Upper lobe of right lung (tissue), 1 donor: ENCODE measurements at places on chromosomes 3 and 15. TPM values are rescaled to one million over a fixed set of nuclear protein-coding genes. Genes with fewer than 3 reads are reported as not detected.

DNA sequence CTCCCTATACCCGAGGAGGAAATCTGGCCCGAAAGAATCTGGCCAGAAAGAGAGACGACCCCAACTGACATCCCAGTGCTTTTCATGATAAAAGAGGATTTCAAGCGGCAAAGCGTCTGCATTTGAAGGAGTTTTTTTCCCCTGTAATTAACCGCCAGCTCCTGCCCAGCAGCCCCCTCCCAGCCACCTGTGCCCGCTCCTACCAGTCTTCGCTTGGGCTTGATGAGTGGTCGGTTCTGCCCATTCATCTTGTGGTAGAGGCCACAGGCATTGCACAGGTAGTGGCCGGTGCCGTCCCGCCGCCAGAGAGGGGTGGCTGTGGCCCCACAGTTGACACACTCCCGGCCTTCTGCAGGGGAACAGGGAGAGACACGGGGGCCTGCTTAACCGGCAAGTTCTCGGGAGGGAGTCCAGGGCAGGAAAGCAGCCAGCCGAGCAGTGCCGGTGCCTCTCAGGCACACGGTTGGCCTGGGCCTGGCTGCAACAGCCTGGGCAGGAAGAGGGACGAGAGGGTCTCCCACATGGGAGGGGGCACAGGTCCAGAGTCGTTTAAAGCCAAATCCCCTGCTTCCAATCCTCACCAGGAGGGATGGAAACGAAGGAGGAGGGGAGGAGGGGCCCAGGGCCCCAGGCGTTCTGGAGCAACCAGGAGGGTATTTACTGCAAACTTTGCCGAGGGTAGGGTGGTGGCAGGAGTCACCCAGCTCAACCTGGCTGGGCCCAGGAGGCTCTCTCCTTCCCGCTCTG is 9.2 kb downstream of the GATA2 start:
- H3K4me1 ChIP-seq, result peaks cover 31% of the 10 kb centered on the region
- H3K36me3 ChIP-seq, result no peaks in the 10 kb centered on the region
- peaks cover 95% of the 10 kb centered on the region for H3K27me3 ChIP-seq
- no peak for DNase-seq
- peak overlapping the region; percentile 60 for H3K4me3 ChIP-seq
- H3K27ac ChIP-seq, result peak overlapping the region; percentile 85

DNA sequence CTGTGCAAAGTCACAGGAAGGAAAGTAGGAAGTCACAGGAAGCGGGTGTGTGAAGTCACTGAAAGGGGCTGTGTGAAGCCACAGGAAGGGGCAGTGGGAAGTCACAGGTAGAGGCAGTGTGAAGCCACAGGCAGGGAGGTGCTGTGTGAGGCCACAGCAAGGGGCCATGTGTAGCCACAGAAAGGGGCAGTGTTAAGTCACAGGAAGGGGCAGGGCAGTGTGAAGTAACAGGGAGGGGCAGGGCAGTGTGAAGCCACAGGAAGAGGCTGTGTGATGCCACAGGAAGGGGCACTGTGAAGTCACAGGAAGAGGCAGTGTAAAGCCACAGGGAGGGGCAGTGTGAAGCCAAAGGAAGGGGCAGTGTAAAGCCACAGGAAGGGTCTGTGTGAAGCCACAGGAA is 36.5 kb downstream of the GASK1A start:
- no peaks in the 10 kb centered on the region for H3K27me3 ChIP-seq
- H3K36me3 ChIP-seq, result no peaks in the 10 kb centered on the region
- DNase-seq, result no peak
- no peak overlapping the region for H3K4me3 ChIP-seq
- no peak overlapping the region for H3K27ac ChIP-seq

The ACP3 gene
- 11.5 TPM for total RNA-seq

The SLC6A11 gene
- total RNA-seq, result 0.17 TPM

DNA sequence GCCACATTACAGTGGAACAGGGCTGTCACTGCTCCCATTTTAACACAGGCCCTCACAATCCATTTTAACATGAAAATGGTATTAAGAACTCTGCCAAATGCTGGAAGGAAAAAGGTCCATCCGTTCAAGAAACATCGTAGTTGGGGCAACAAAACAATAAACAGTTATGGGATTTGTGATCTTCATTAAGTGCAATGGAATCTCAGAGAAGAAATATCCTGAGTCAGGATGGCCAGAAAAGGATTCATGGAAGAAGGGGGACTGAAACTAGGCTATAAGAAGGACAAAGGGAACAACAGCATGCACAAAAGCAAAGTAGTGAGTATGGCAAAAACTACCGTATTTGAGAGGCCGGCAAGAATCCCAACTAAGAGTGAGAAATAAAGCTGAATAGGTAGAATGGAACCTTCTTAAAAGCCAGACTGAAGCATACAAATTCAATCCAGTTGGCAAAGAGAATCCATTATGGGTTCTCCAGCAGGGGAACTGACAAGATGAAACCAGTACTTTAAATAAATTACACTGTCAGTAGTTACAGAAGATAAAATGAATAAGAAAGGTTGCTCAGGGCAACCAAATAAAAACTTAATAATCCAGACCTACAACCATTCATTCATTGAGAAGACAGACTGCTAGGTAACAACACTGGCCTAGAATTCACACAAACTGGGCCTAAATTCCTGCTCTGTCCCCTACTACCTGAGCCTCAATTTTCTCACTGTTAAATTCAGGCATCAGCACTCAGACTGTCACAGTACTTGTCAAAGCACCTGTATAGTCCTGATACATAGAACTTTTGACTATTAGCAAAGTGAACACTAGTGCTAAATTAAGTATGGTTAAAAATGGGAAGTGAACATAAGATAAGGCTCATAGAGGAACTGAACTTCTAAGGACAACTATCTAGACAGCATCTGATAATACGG is 6.3 kb downstream of the TBL1XR1 start:
- no peaks in the 10 kb centered on the region for H3K36me3 ChIP-seq
- H3K4me3 ChIP-seq, result no peak overlapping the region
- H3K27ac ChIP-seq, result no peak overlapping the region
- H3K27me3 ChIP-seq, result no peaks in the 10 kb centered on the region
- DNase-seq, result no peak

GRCh38 chr3:197465996-197466549 is 89.7 kb downstream of the BDH1 start:
- H3K4me3 ChIP-seq, result no peak overlapping the region
- H3K27me3 ChIP-seq, result no peaks in the 10 kb centered on the region
- H3K4me1 ChIP-seq, result peaks cover 8% of the 10 kb centered on the region
- no peak overlapping the region for H3K27ac ChIP-seq

The C15orf39 gene
- total RNA-seq, result 33.3 TPM

The CCRL2 gene
- 28.5 TPM for total RNA-seq

DNA sequence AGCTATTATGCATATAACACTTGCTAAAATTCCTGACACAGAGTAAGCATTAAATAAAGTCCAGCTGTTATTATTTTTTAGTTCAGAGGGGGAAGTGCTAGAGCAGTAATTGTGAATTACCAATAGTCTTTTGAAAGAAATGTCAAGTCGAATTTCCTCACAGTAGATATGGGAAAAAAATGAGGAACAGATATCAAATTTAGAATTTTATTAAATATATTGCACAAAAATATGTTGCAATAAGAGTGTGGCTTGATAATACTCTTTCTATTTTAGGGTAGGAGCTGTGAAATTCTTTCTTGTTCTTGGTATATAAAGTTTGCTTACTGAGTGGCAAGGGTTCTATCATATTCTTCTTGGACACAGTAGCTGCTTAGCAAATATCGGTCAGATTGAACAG is 181.3 kb downstream of the NFKBIZ start:
- no peaks in the 10 kb centered on the region for H3K27me3 ChIP-seq
- no peak overlapping the region for H3K4me3 ChIP-seq
- DNase-seq, result no peak
- H3K27ac ChIP-seq, result no peak overlapping the region

The SEMA6D gene
- 8.0 TPM for total RNA-seq

The NR2E3 gene
- 0.26 TPM for total RNA-seq

- H3K36me3 ChIP-seq, result no peaks in the 10 kb centered on the region
- H3K4me3 ChIP-seq, result no peak overlapping the region
- no peaks in the 10 kb centered on the region for H3K27me3 ChIP-seq
- DNase-seq, result no peak
Observed at GRCh38 chr3:60000311-60001105, 950.7 kb upstream of the CFAP20DC start.

- peak overlapping the region; percentile 44 for H3K27ac ChIP-seq
- H3K4me3 ChIP-seq, result no peak overlapping the region
- H3K36me3 ChIP-seq, result peaks cover 24% of the 10 kb centered on the region
- peaks cover 20% of the 10 kb centered on the region for H3K4me1 ChIP-seq
- H3K27me3 ChIP-seq, result no peaks in the 10 kb centered on the region
Observed at GRCh38 chr3:127690823-127691452, 18.2 kb downstream of the ABTB1 start.

DNA sequence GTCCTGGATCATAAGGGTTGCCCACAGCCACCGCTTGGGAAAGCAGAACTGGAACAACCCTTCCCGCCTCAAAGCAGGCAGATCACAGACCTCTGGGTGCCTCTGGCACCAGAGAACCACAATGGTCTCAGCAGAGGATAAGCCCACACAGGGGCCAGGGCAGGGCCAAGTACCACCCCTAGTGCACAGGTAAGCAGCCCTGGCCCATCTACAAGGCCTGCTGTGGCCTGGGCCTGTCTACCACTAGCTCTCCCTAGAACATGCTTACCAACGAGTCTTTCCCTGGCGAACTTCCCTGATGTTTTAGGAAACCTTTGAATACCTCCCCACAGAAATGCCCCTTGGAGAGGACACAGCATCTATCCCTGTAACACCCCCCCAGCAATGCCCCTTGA is 28.3 kb downstream of the TNK2 start:
- no peaks in the 10 kb centered on the region for H3K27me3 ChIP-seq
- H3K27ac ChIP-seq, result no peak overlapping the region
- peaks cover 10% of the 10 kb centered on the region for H3K4me1 ChIP-seq

DNA sequence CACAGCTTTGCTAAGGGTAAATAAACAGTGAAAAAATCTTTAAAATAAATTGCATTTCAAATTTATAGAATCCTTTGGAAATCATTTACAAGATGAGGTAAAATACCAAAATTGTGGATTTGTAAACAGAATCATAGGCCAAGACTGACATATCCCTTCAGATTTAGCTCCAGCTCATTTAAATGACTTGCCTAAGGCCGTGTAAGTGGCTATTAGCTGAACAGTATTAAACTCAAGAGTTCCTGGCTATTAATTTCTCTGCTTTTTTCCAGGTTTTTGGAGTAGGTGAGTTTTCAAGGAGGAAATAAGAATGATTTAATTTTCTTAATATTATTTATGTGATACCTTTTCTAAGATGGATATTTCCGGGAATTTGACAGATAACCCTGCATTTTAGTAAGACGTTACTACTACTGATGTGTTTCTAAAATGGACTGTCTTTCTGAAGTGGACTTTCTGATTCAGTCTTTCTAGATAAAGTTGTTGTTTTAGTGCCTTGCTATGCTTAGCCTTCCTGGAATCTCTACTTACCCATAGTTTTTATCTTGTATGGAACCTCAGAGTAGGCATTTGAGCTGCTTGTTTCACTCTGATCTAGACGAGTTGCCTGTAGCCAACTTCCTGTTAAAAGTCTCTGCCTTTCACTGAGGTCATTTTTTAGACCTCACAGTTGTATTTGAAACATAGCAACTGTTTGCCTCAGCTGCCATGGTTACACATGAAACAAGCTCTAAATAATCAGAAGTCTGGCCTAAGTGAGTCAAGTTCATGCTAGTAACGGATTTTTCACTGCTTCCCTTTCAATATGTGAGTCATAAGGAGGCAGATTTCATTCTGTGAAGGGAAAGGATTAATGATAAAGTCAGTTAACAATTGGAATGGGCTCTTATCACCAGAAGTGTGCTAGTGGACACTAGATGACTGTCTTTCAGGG is 127.0 kb downstream of the KLHL25 start:
- peaks cover 92% of the 10 kb centered on the region for H3K36me3 ChIP-seq
- H3K27me3 ChIP-seq, result no peaks in the 10 kb centered on the region
- DNase-seq, result no peak
